MCF 10A (cell line): ENCODE measurements at places on chromosomes 3 and 15. TPM values are rescaled to one million over a fixed set of nuclear protein-coding genes. Genes with fewer than 3 reads are reported as not detected.
A peak's percentile ranks its signal among the peaks of the same experiment; 100 is the strongest.

Gene GP9
- not detected in 2 replicates for total RNA-seq

Gene APOD
- 0.83 and 1.9 TPM in 2 replicates for total RNA-seq

Gene MESP1
- 0.58 and 1.6 TPM in 2 replicates for total RNA-seq

Gene DAPK2
- total RNA-seq, result 4.6 and 6.8 TPM in 2 replicates

Gene PRR20G
- total RNA-seq, result not detected in 2 replicates

Gene ZNF710
- 27.3 and 32.2 TPM in 2 replicates for total RNA-seq

Gene SMCO1
- not detected in 2 replicates for total RNA-seq

Gene ATP13A5
- not detected in 2 replicates for total RNA-seq

DNA sequence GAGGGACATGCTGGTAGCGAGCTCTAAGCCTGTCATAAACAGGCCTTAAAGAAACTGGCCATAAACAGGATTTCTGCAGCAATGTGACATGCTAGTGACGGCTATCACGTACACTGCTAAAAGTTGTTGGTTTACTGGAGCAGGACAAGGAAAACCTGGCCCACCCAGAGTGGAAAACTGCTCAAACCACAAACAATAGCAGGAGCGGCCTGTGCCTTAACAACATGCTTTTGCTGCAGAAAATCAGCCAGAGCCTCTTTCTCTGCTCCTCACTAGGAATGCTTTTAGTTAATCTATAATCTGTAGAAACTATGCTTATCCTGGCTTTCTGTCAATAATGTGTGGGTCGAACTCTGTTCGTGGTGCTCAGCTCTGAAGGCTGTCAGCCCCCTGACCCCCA is 202.9 kb upstream of the UBE3A start:
- no peak overlapping the region for H3K4me3 ChIP-seq
- no peak for DNase-seq
- no peak overlapping the region for H3K27ac ChIP-seq

- no peaks in the 10 kb centered on the region for H3K27me3 ChIP-seq
- no peak overlapping the region for H3K27ac ChIP-seq
- DNase-seq, result no peak
- no peak overlapping the region for H3K4me3 ChIP-seq
- peaks cover 53% of the 10 kb centered on the region for H3K4me1 ChIP-seq
- H3K36me3 ChIP-seq, result peaks cover 52% of the 10 kb centered on the region
Measured at GRCh38 chr3:99656624-99657023, 18.2 kb downstream of the COL8A1 start.

GRCh38 chr3:23999012-23999641 is 54.0 kb downstream of the NR1D2 start:
- no peaks in the 10 kb centered on the region for H3K27me3 ChIP-seq
- H3K27ac ChIP-seq, result no peak overlapping the region
- no peak overlapping the region for H3K4me3 ChIP-seq
- peaks cover 5% of the 10 kb centered on the region for H3K4me1 ChIP-seq

GRCh38 chr15:67109141-67110034 is 44.0 kb downstream of the SMAD3 start:
- no peak overlapping the region for H3K4me3 ChIP-seq
- no peaks in the 10 kb centered on the region for H3K27me3 ChIP-seq
- peaks cover 40% of the 10 kb centered on the region for H3K4me1 ChIP-seq
- DNase-seq, result no peak
- peaks cover 10% of the 10 kb centered on the region for H3K36me3 ChIP-seq

DNA sequence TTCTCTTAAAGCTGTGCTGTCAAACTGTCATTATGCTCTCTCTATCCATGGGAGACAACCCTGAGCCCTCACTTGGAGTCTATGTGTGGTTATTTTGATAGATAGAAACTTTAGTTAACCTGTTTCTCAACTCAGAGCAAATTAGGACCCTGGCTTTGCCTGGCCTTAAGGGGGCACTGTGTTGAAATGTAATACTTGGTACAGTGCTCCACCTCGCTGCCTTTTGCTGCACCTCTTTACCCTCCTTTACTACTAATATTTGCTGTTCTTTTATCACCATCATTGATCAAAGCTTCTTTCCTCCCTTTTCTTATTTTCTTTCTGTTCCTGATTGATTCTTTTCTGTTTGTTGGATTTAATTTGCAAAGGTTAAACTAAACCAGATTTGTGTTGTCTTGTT is 34.3 kb downstream of the STT3B start:
- no peak overlapping the region for H3K27ac ChIP-seq
- H3K4me1 ChIP-seq, result peaks cover 46% of the 10 kb centered on the region
- H3K4me3 ChIP-seq, result no peak overlapping the region
- no peaks in the 10 kb centered on the region for H3K27me3 ChIP-seq

- H3K4me1 ChIP-seq, result no peaks in the 10 kb centered on the region
- H3K27me3 ChIP-seq, result peaks cover 11% of the 10 kb centered on the region
Measured at GRCh38 chr3:147688868-147689267, 279.7 kb downstream of the ZIC1 start.

GRCh38 chr3:134590766-134591165 is 60.1 kb downstream of the KY start:
- no peaks in the 10 kb centered on the region for H3K4me1 ChIP-seq
- DNase-seq, result no peak
- peaks cover under 1% of the 10 kb centered on the region for H3K27me3 ChIP-seq
- no peak overlapping the region for H3K4me3 ChIP-seq

- H3K36me3 ChIP-seq, result no peaks in the 10 kb centered on the region
- no peak for DNase-seq
- peaks cover 15% of the 10 kb centered on the region for H3K4me1 ChIP-seq
Measured at GRCh38 chr3:184685646-184686045, 26.2 kb downstream of the MAGEF1 start.

GRCh38 chr3:167729591-167729990 is 5.1 kb downstream of the PDCD10 start:
- H3K27ac ChIP-seq, result no peak overlapping the region
- H3K36me3 ChIP-seq, result peaks cover 11% of the 10 kb centered on the region
- peaks cover 39% of the 10 kb centered on the region for H3K4me1 ChIP-seq
- H3K27me3 ChIP-seq, result no peaks in the 10 kb centered on the region

GRCh38 chr3:141452045-141452444 is 34.8 kb upstream of the RASA2 start:
- H3K27me3 ChIP-seq, result no peaks in the 10 kb centered on the region
- H3K36me3 ChIP-seq, result peaks cover 31% of the 10 kb centered on the region
- H3K4me3 ChIP-seq, result no peak overlapping the region
- peak; percentile 56 for DNase-seq
- no peak overlapping the region for H3K27ac ChIP-seq

GRCh38 chr3:78857494-78858111 is 910.2 kb downstream of the ROBO1 start:
- H3K36me3 ChIP-seq, result peaks cover 6% of the 10 kb centered on the region
- H3K4me1 ChIP-seq, result peaks cover 5% of the 10 kb centered on the region
- peak; percentile 66 for DNase-seq
- no peak overlapping the region for H3K27ac ChIP-seq
